ENCODE measurements at places on chromosomes 2 and 18.

GRCh38 chr2:175152242-175152641 is 15.8 kb downstream of the ATF2 start:
- DNase-seq = no peak

GRCh38 chr2:26457695-26458364 is 20.1 kb downstream of the OTOF start:
- no peak for DNase-seq

DNA sequence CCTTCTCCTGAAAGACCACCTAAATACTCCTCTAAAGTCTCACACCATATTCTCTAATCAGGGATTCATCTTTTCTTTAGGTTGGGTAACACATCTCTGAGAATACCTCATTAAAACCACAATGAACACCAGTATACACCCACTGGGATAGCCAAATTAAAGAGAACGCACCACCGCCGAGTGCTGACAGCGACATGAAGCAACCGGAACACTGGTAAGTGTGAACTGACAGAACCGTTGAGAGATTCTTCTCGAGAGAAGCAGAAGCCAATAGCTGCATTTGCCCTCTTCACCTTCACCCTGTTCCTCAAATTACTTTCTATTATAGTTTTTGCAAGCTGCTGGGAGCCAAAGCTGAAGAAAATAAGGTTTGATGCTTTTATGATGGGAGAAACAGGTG is 318.5 kb downstream of the FBXO15 start:
- DNase-seq = no peak

DNA sequence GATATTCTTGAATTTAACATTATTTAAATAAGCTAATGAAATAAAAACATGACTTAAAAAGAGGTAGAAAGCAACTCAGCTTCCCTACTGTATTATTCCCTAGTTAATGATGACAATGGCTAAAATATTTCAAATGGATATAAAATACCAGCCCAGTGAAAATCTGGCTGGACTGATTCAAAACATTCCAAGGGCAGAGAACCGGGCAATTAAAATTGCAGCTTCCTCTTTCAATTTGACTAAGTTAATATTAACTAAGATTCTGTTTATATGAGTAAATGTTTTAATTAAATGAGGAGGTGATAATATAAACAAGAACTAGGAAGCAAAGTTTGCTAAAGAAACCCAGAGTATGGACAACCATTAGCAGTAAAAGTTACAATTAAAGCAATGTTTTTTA is 65.6 kb downstream of the RAPH1 start:
- DNase-seq = no peak

Measured in stimulated activated CD8-positive, alpha-beta memory T cell treated with anti-CD3 and anti-CD28 coated beads, Interleukin-7, amount 100 ng/mL, for 24 hours (primary cell).